T-helper 1 cell (primary cell): ENCODE measurements at places on chromosomes 4 and X.
A peak's percentile ranks its signal among the peaks of the same experiment; 100 is the strongest.

- DNase-seq: no peak
Observed at GRCh38 chr4:111639120-111639690, 506.0 kb upstream of the FAM241A start.

GRCh38 chrX:69366183-69366582 lies 137.9 kb upstream of the NALF2 start:
- DNase-seq: no peak

GRCh38 chrX:129525162-129525561 lies 1.9 kb upstream of the SMARCA1 start:
- no peak for DNase-seq

DNA sequence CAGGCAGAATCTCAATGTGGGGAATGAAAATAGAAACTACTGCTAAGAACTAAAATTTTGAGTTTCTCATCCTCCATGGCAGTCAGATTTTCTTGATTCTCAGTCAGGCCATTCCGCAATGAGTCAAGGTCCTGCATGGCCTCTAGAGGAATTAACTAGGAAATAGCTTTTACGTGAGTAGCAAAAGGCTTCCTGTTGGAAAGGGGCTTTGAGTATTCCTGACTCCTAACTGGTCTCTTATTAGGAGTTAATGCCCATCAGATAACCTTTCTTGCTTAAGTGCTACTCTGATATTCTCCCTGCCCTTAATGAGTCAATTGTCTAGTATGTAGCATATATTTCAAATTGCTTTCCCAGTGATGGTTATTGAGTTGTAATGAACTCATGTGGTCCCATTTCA lies 65.7 kb upstream of the ARHGAP24 start:
- DNase-seq: no peak

- no peak for DNase-seq
Observed at GRCh38 chr4:87058356-87059073, 123.7 kb downstream of the AFF1 start.

- DNase-seq: no peak
Observed at GRCh38 chr4:6781561-6781960, 966 bp upstream of the KIAA0232 start.

DNA sequence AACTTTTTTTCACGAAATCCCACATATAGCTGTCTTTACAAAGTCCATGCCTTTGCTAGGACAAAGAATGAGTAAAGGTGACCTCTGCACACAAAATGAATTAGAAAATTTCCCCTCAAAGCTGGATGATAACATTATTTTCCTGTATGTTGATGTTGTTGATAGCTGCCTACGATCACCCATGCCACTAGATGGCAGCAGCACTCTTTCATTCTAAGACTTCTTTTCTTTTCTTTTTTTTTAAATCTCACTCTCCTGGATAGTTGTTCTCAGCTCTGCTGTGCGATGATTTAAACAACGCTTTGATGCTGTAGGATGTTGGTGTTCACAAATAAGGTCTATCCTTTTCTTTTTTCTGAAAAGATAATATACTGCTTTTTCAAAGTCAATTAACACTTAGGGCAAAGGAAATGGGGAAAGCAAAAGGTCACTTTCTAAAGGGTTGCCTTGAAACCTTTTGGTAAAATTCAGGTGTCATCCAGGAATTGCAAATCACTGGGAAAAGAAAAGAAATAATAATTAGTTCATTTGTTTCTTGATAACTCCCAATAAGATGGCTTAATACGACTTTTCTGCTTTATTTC lies 266.8 kb downstream of the C4orf33 start:
- peak; percentile 8 for DNase-seq

DNA sequence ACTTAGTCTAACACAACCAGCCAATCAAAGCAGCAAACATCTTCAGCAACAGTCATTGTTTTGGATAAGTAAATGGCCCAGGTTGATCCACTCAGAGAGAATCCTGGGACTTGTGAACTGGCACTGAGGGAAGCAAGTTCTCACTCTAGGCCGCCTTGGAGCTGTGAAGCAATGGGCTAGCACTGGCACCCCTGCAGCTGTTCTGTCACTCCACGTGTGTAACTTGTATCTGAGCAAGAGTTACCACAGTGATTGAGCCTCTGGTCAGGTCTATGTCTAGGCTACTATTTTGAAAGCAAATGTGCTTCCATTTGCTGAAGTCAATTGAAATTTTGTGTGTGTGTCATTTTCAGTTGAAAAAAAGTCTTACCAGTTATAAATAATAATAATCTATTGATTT lies 57.2 kb upstream of the HS3ST1 start:
- DNase-seq: no peak

- no peak for DNase-seq
Observed at GRCh38 chr4:159434114-159434870, 331.4 kb downstream of the RAPGEF2 start.

- DNase-seq: no peak
Observed at GRCh38 chr4:7697343-7697742, 242.3 kb downstream of the AFAP1 start.

DNA sequence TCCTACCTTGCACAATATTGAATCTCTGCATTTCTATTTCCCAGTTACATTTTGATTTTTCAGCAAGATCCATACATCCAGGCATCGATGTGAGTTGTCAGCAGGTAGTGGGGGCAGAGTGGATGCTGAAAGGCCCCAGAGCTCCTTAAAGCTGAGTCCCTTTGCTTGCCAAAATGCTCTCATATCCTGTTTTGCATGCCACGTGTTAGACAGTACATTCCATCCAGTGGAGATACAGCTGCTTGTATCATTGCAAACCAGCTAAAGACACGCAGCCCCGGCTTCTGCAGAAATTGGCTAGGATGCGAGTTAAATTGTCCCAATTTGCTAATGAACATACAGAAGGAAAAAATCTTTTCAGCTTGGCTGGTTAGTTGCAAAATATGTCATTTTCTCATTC lies 179.6 kb upstream of the MXRA5 start:
- no peak for DNase-seq

DNA sequence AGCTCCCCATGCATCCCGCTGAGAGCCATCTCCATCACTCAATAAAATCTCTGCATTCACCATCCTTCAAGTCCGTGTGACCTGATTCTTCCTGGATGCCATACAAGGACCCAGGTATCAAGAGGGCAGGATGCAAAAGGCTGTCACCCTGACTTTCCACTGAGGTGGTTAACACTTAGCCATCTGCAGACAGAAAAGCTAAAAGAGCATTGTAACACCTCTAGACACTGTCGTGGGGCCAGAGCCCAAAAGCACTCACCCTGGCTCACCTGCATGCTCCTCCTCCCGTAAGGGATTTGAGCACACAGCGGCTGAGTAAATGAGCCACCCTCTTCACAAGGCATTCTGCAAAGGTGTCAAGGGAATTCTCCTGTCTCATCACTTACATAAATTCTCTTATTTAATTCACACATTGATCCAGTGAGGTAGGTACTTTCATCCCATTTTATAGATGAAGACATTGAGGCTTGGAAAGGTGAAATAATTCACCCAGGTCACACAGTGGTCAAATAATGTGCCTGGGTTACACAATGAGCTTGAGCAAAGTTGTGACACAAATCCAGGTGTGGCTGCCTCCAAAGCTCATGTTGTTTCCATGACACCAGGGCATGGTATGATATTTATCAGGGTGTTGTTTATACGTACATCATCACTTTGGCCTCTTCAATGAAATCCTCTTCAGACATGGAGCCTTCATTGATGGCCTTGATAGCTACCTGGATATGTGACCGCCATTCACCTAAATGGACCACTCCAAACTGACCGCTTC lies 48.0 kb downstream of the TXK start:
- DNase-seq: no peak

GRCh38 chrX:10414862-10415261 lies 205.5 kb downstream of the MID1 start:
- DNase-seq: no peak

DNA sequence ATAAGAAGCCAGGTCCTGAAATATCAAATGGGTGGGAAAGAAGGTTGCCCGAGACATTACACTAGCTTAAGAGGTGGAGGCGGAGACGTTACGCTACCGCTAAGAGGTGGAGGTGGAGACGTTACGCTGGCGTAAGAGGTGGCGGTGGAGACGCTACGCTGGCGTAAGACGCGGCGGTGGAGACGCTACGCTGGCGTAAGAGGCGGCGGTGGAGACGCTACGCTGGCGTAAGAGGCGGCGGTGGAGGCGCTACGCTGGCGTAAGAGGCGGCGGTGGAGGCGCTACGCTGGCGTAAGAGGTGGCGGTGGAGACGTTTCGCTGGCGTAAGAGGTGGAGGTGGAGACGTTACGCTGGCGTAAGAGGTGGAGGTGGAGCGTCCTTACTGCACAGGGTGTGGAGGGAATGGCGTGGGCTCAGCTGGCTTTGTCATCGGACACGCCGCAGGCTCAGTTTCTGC lies 12.8 kb downstream of the CYP4V2 start:
- peak; percentile 66 for DNase-seq

DNA sequence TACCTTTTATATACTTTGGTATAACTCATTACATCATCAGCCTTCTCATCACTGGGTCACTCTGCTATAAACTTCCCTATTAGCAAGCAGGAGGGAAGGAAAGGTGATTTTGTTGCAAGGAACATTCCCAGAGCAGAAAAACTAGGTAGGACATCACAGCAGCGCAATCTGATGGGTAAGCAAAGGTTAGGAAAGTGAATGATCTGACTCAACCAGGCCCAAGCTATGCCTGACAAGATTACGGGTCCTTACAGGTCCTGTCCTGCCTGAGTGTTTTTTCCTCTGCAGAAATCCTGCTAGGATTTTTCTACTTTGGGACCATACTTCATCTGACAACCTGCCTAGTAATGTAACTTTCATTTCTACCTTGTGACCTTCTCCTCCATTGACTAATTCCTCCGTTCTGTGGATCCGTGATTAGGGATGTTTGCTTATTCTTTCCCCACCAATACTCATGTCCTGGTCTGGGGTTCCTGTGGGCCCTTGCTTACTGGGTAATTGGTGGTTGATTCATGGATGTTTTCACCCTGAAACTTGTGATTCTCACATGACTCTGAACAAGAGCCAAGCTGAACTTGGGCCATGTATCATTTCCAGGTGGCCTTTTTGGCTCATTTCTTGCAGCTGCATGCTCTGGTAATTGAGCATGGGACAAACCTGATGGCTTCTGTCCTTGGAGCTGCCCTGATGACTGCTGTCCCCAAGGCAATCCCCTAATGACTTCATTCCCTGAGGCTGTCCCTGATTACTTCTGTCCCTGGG lies 111.9 kb upstream of the KIT start:
- no peak for DNase-seq

- peak; percentile 13 for DNase-seq
Observed at GRCh38 chr4:7831330-7831729, 108.3 kb downstream of the AFAP1 start.

DNA sequence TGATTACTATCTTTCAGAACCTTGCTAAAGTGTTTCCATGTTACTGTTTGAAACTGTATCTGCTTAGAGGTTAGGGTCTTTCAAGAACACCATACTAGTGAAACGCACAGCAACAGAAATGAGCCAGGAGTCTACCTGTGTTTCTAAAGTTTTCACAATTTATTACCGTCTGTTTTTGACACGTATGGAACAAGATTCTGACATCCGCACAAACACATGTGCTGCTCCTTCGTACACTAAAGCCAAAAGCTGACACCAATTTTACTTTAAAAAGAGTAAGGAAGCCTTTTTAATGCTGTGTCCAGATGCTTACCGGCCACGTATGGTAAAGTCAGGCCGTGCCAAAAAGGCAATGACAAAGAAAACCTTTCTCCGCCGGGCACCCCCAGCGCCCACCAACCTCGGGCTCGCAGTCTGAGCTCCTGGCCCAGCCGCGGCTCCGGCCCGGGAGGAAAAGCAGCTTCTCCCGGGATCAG lies 532 bp downstream of the RPS4X start:
- DNase-seq: no peak

GRCh38 chr4:70722199-70722791 lies 531 bp downstream of the RUFY3 start:
- DNase-seq: no peak

GRCh38 chr4:86921608-86922252 lies 13.1 kb upstream of the AFF1 start:
- DNase-seq: no peak

GRCh38 chr4:100257567-100257966 lies 67.3 kb upstream of the DDIT4L start:
- no peak for DNase-seq

DNA sequence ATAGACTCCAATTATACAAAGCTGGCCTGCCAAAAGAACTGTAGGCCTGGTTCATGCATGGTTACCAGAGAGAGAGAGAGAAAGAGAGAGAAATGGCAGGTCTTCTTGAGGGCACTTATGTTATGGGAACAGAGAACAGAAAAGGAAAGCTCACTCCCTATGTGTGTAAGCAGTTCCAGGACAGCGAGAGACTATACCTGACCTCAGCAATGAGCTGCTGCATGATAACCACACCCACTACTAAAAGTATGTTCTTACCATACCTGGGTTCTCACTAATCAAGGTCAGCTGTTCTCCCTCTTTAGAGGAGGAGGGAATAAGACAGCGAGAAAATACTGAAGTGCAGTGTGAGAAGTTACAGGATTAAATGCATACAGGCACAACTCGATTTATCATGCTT lies 583.3 kb downstream of the GBA3 start:
- DNase-seq: no peak

DNA sequence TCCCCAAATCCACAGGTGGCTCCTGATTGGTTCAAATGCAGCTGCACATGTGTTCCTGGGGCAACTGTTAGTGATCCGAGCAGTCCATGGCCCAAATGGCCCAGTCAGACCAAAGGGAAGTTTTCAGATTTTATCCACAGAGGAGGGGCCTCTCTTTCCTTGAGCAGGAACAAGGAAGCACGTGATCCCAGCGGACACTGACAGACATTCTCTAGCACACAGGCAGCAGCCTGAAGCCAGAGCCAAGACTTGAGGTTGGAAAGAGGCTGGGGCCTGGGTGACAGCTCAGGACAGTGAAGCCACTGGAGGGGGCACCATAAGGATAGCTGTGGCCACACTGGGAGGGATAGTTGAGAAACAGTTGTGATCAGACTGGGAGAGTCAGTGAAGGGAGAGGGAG lies 3.5 kb upstream of the ZFP92 start:
- DNase-seq: no peak

- DNase-seq: no peak
Observed at GRCh38 chr4:38357546-38357945, 306.5 kb upstream of the KLF3 start.

GRCh38 chr4:169225812-169226211 lies 44.9 kb downstream of the SH3RF1 start:
- DNase-seq: no peak

DNA sequence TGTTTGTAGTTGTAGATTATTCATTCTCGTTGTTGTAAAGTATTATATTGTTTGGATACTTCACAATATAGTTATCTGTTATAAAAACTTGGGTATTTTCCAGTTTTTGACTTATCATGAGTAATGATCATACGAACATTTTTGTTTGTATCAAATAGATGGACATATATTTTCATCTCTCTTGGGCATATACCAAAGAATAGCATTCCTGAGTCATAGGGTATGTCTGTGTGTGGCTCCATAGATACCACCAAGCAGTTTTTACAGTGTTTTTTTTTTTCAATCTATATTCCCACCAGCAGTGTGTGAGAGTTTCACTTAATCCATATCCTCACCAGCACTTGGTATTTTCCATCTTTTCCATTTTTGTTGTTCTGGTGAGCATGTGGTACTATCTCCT lies 89.7 kb upstream of the RAB40AL start:
- no peak for DNase-seq

GRCh38 chr4:5852523-5853202 lies 40.2 kb downstream of the CRMP1 start:
- DNase-seq: no peak

- DNase-seq: no peak
Observed at GRCh38 chr4:185227131-185227551, 17.7 kb downstream of the SNX25 start.

GRCh38 chr4:146814750-146815149 lies 130.9 kb downstream of the TTC29 start:
- no peak for DNase-seq
